Activated T-cell treated with anti-CD3 and anti-CD28 coated beads, Interleukin-2, amount 50 U/mL, for 4 hours (primary cell): ENCODE measurements at places on chromosomes 2 and 18. TPM values are rescaled to one million over a fixed set of nuclear protein-coding genes. Genes with fewer than 3 reads are reported as not detected.

- DNase-seq, result no peak
These were observed 31.2 kb downstream of the EIF4E2 start for GRCh38 chr2:232581725-232582124.

- no peak for DNase-seq
These were observed 237.9 kb downstream of the TPGS2 start for GRCh38 chr18:36590621-36591580.

- DNase-seq, result no peak
These were observed 121.2 kb downstream of the TXNL1 start for GRCh38 chr18:56517196-56517595.

- peak; percentile 42 for DNase-seq
These were observed 68.0 kb downstream of the ZFP36L2 start for GRCh38 chr2:43158259-43158880.

DNA sequence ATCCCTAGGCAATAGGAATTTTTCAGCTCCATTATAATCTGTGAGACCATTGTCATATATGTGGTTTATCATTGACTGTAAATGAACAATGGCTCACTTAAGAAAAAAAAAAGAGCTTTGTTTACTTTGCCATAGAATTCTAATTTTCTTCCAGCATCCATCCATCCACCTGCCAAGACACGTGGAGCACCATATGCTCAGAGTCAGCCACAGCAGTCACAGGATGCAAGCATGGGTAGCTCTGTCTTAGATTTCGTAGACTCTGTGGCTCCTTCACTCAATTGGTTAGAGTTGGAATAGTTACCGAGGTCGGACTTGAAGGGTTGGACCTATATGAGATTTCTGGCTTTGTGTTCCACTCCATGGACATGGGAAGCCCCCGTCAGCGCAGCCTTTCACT is 75.6 kb downstream of the COA5 start:
- no peak for DNase-seq

GRCh38 chr18:2337552-2338141 is 233.7 kb downstream of the METTL4 start:
- DNase-seq, result peak; percentile 11

DNA sequence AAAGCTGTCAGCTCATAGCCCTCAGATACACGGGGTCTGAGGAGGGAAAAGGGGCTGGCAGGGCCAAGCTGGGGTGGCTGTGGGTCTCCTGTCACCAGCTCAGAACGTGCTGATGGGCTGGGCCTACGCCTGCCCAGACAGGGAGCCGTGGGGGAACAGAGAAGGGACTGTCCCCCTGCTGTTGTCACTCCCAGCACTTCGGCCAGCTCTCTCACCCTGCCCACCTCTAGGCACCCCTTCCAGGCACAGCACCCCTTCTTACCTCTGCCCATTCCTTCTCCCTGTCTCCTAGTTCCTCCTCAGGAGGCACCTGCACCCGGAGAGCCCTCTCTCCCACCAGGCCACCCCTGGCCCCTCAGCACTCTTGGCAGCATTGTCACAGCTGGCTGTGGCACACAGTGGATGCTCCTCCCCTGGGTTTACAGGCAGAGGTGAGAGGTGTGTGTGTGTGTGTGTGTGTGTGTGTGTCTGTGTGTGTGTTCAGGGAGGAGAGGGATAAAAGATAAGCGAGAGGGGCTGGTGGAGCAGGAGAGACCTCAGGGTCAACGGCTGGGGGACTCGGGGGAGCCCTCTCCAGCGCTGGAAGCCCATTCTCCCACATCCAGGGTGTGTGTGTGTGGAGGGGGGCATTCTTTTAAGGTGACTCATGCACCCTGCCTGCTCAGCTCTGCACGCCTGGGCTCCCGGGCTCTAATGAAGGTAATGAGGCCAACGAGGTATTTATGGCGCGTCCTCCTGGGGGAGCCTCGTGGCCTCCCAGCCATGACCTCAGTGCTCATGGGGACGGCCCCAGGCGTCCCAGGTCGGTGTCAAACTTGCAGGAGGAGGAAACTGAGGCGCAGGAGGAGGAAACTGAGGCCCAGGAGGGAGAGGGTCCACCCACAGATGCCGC is 66.1 kb upstream of the SMAD7 start:
- no peak for DNase-seq

The MAP2 gene
- 0.24 TPM for total RNA-seq

- DNase-seq, result no peak
These were observed 428 bp downstream of the TCF4 start for GRCh38 chr18:55587418-55588110.

GRCh38 chr2:163455815-163456214 is 280.0 kb downstream of the FIGN start:
- no peak for DNase-seq

The LYPD6 gene
- total RNA-seq, result not detected

DNA sequence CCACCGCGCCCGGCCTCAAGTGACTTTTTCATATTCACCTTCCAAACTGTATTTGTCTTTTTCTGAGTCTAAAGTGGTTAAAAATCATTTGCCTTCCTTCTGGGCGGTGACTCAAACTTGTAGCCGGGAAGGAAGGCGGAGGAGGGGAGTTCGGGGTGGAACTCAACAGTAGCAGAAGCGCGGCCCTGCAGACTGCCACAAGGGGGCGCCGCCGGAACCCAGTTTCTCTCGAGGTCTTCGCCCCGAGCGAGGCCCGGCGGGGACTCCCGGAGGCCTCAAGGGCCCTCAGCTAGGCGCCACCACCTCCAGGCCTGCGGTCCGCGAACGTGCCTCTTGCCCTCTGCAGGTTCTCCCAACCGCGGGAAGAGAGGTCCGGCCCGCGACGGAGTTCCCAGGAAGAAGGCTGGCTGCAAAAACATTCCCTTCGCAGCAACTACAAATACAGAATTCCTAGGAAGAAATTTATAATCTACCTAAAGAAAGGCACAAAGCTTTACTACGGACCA is 16.8 kb upstream of the ITM2C start:
- peak; percentile 91 for DNase-seq

DNA sequence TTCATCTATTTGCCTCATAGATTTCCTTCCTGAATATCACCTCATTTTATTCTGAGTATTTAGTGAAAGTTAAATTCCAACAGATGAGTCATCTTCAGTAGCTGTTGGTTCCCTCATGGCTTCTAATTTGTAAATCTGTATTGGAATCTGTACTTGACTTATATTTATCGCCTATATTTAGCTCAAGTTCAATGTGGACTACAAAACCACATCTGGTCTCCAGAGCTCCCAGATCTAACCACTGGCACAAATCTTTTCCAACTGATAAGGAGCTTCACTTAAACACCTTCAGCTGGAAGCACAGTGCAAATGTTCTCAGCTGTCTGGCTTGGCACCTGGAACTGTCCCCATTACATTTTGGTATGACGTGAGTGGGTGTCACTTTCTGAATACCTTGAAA is 82.8 kb upstream of the DSEL start:
- no peak for DNase-seq

The DYSF gene
- 0.16 TPM for total RNA-seq

GRCh38 chr18:70553245-70553935 is 264.5 kb downstream of the SOCS6 start:
- no peak for DNase-seq

DNA sequence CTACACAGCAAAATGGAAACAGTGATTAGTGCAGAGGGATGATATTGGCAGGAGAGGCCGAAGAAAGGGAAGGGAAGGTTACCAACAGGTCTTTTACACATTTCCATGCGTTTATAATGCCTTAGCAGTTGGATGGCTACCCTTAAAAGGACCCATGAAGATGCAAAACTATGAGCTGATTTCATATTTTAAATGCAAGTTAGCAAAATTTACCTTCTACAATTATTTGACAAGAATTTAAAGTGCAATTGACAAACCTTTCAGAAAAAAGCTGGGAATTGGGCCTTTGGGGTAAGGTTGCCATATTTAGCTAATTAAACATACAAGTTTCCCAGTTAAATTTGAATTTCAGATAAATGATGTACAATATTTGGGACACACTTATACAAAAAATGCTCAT is 13.3 kb downstream of the DNER start:
- DNase-seq, result no peak

The MAP4K4 gene
- 36.9 TPM for total RNA-seq

DNA sequence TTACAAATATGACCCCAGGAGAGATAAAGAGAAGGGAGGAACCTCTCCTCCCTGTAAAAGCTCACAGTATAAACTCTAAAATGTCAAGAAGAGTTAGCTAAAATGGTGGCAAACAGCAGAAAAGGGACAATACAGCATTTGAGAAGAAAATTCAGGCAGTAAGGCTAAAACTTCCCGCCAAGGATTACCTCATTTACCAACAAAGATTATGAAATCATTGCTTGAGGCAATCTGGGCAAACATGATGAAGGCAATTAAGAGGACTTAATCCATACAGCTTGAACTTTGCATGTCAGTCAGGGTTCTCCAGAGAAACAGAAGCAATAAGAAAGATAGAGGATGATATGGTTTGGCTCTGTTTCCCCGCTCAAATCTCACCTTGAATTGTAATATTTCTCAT is 81.4 kb downstream of the CMPK2 start:
- DNase-seq, result no peak

GRCh38 chr2:38394903-38395341 is 17.8 kb upstream of the ATL2 start:
- no peak for DNase-seq

The C2orf81 gene
- 1.4 TPM for total RNA-seq

DNA sequence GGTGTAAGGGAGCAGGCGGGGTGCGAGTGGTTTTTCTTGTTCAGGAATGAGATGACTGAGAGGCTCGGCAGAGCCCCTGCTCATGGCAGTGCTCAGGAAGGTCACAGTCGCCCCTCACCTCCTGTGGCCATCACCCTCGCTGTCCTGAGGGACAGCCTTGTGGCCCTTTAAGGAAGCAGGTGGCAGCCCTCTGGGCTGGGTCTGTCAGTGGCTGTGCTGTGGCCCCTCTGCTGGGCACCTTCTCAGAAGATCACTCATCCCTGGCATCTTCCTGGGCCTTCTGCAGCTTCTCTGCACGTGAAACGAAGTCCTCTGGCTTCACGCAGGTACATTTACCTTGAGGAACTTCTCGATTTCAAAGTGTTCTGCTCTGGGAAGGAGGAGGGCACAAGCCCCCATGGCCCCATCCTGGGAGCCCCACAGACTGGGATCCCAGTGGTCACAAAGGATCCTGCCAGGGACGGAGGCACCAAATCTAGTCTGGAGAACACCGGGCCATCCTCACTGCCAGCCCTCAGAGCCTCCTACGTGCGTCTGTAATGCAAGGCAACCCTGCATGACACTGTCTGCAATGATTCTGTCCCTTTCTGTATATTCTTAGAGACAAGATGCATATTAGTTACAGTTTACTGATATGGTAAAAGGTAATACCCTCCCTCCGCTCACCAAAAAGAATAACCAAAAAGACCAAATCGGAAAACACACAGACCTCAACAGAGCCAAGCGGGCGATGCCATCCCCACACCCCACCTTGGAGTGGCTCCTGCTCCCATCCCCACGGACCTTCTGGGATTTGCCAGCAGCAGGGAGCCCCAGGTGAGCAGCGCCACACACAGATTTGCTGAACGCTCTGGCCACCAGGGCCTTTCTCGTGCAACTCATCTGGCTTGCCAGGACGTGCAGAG is 25.9 kb upstream of the FAHD2A start:
- DNase-seq, result no peak

The KIAA2012 gene
- not detected for total RNA-seq
